ENCODE measurements at places on chromosomes 4 and X.

DNA sequence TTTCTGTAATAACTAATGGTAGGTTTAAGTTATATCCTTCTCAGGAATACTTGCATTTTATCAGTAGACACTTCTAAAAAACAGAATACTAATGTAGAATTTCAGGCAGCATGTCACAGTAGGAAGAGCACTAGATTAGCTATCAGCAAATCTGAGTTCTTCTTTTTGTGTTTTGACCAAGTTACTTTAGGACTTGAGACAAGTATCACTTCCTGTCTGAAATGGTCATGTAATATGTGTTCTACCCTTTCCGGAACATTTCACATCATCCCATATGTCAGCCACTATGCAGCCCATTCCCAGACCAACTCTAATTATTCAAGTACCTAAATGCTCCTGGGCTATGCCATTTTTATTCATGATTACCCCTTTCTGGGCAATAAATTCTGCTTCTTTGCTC is 401.8 kb upstream of the RPS6KA3 start:
- no peaks in the 10 kb centered on the region for H3K27me3 ChIP-seq
- H3K4me1 ChIP-seq: no peaks in the 10 kb centered on the region
- H3K27ac ChIP-seq: no peak overlapping the region
- no peaks in the 10 kb centered on the region for H3K36me3 ChIP-seq
- DNase-seq: no peak
- no peak overlapping the region for H3K4me3 ChIP-seq

GRCh38 chrX:87626996-87627395 is 109.4 kb downstream of the KLHL4 start:
- no peaks in the 10 kb centered on the region for H3K36me3 ChIP-seq
- no peak overlapping the region for H3K27ac ChIP-seq
- DNase-seq: no peak
- no peaks in the 10 kb centered on the region for H3K4me1 ChIP-seq
- H3K4me3 ChIP-seq: no peak overlapping the region
- H3K27me3 ChIP-seq: no peaks in the 10 kb centered on the region

DNA sequence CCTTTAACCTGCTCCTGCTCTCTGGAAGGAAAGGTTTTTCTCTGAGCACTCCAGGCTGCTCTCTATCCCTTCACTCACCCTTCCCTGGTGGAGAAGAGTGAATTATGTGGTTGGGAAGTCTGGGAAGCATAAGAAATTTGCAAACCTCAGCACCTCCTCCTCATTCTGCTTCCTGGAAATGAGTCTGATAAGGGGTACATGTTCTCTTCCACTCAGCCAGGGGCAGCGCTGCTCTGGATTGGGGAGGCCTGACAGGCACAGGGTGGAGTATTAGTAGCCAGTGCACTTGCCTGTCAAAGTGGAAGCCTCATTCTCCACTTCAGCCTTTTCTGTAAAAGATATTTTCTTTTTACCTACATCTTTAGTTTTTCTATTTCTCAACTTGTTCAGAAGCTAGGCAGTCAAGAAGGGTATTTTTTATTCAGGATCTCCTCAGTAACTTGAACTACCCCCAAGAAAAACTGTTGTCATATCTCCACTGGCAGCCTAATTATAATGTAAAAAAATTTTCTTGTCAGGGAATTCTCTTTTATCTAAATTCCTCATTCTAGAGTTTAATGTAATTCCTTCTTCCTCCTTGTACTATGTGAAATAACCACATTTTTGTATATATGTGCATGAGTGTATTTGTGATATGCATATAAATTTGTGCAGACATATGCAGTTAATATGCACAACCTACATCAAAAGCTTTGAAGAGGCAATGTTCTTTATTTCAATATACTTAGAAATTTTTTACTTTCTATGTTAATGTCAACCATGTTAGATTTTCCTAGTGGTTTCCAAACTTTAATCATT is 15.3 kb downstream of the ADAMTS3 start:
- no peak for DNase-seq
- H3K27me3 ChIP-seq: peaks cover 2% of the 10 kb centered on the region
- H3K27ac ChIP-seq: no peak overlapping the region
- H3K4me3 ChIP-seq: no peak overlapping the region
- H3K36me3 ChIP-seq: no peaks in the 10 kb centered on the region

- peaks cover 2% of the 10 kb centered on the region for H3K27me3 ChIP-seq
- no peak overlapping the region for H3K4me3 ChIP-seq
- H3K27ac ChIP-seq: no peak overlapping the region
- no peak for DNase-seq
- peaks cover 3% of the 10 kb centered on the region for H3K4me1 ChIP-seq
Measured at GRCh38 chrX:2894885-2895292, 34.2 kb downstream of the ARSD start.

GRCh38 chrX:67784712-67785111 is 240.9 kb downstream of the AR start:
- no peak overlapping the region for H3K4me3 ChIP-seq
- no peaks in the 10 kb centered on the region for H3K4me1 ChIP-seq
- DNase-seq: no peak
- no peaks in the 10 kb centered on the region for H3K36me3 ChIP-seq

- H3K4me1 ChIP-seq: peaks cover 3% of the 10 kb centered on the region
- H3K36me3 ChIP-seq: no peaks in the 10 kb centered on the region
- no peak overlapping the region for H3K4me3 ChIP-seq
- H3K27ac ChIP-seq: no peak overlapping the region
- no peak for DNase-seq
Measured at GRCh38 chrX:68934421-68934820, 105.6 kb downstream of the EFNB1 start.

- no peaks in the 10 kb centered on the region for H3K4me1 ChIP-seq
- H3K27me3 ChIP-seq: peaks cover 4% of the 10 kb centered on the region
- no peak overlapping the region for H3K27ac ChIP-seq
- no peak for DNase-seq
- H3K36me3 ChIP-seq: peaks cover 3% of the 10 kb centered on the region
Measured at GRCh38 chr4:81227968-81228367, 12.9 kb upstream of the PRKG2 start.

- H3K4me3 ChIP-seq: no peak overlapping the region
- H3K27ac ChIP-seq: no peak overlapping the region
- DNase-seq: no peak
- no peaks in the 10 kb centered on the region for H3K27me3 ChIP-seq
- no peaks in the 10 kb centered on the region for H3K36me3 ChIP-seq
Measured at GRCh38 chr4:73844806-73845205, 8.3 kb upstream of the PF4V1 start.

DNA sequence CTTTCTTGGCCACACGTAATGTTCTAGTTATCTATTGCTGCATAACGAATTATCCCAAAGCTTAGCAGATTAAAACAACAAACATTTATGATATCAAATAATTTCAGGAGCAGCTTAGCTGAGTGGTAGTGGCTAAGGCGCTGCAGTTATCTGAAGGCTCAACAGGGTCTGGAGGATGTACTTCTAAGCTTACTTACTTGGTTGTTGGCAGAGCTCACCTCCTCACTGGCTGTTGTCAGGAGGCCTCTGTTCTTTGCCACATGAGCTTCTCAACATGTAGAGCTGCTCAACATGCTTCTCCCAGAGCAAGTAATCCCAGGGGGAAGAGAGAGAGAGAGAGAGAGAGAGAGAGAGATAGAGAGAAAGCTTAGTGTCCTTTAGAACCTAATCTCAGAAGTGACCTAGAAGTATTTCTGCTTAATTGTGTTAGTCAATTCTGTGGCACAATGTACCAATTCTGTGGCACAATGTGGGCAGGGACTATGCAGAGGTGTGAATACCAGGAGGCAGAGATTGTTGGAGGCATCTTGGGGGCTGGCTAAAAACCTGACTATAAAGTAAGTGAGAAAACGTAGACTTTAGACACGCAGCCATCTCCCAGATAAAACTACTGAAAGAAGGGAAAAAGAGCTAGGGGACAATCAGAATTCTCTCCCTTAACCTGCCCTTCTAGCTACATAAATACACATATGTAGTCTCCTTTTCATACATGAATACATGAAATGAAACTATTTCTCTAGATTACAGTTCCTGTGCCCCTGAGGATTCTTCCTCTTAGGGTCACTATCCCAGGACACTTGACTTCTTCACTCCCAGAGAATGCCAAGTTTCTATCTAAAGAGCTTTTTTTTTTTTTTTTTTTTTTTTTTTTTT is 40.2 kb downstream of the HOPX start:
- H3K27me3 ChIP-seq: peaks cover 5% of the 10 kb centered on the region
- no peaks in the 10 kb centered on the region for H3K36me3 ChIP-seq
- DNase-seq: no peak

DNA sequence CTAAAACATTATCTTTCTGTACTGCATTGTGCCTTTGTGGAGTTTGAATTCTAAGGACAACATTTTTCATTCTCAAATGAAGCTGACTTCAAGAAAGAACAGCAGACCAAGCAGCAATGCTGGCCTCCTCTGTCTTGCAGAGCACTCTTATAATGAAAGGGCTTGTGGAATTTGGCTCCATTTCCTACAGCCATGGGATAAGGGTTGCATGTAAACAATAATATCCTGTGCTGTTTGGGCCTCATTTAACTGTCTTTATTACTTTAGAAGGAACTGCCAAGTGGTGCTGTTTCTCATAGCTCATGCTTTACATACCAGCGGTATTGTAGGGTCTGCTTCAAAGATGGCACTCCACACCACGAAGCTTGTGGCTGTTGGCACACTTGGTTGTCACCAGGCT is 111.4 kb upstream of the EOLA2 start:
- no peak overlapping the region for H3K4me3 ChIP-seq
- H3K27ac ChIP-seq: no peak overlapping the region
- peaks cover 5% of the 10 kb centered on the region for H3K36me3 ChIP-seq
- no peaks in the 10 kb centered on the region for H3K4me1 ChIP-seq
- no peak for DNase-seq

DNA sequence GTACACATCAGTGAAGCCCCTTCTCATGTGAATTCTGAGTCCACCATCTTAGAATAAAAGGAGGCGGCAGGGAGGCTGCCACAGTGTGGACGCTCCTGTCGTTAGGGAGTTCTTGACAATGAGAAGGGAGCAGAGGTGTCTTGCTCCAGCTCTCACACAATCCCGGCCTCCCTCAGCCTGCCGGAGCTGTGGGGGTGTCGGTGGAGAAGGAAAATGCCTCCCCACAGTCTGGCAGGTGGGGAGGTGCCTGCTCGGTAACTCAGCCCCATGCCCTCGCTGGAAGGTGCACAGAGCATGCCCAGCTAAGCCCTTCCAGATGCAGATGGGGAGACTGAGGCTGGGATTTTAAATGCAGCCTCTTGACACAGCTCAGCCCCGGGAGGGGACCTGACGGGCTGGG is 20.0 kb upstream of the SH3TC1 start:
- H3K4me3 ChIP-seq: no peak overlapping the region
- no peak for DNase-seq
- no peak overlapping the region for H3K27ac ChIP-seq
- H3K4me1 ChIP-seq: peaks cover 7% of the 10 kb centered on the region

DNA sequence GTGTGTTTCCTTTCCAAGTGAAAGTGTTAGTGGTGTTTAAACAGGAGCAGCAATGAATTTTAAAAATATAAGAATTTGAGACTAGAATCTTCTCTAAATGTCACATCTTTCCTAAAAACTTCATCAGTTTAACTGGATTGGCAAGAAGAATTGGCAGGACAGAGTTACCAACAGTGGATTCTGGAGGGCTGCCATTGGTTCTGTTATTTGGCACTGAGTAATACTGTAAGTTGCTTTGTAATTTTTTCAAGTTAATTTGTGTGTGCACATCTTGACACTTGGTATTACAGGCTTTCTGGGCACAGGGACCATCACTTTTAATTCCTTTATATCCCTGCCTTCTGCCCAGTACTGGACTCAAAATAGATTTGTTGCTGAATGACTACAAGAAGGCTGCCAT is 4.5 kb upstream of the GPRIN3 start:
- H3K27me3 ChIP-seq: no peaks in the 10 kb centered on the region
- no peaks in the 10 kb centered on the region for H3K36me3 ChIP-seq
- peaks cover 15% of the 10 kb centered on the region for H3K4me1 ChIP-seq

DNA sequence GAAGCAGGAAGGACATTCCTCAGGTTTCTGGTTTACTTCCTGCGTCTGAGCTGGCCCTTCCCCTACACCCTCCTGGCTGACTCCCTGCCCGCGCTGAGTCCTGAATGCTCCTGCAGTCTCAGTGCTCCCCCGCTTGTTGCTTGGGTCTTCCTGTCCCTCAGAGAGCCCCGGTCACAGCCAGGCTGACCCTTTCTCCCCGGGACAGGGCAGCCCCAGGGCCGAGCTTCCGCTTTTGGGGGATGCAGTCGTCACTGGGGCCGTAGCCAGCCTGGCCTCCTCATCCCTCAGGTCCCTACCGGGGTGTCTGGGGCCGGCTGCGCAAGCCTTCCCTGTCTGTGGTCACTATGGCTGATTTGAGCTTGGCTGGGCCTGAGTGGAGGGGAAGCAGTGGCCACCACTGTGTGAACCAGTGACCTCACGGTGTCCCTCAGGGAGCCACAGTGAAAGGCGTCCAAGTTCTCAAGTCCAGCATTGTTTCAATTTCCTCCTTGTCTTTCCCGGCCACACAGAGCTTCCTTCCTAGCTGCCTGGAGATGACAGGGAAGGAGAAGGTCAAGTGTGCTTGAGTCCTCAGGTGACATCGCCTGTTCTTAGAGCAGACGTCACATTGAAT is 34.1 kb upstream of the ASMTL start:
- peak overlapping the region; percentile 70 for H3K27ac ChIP-seq
- DNase-seq: no peak
- no peaks in the 10 kb centered on the region for H3K27me3 ChIP-seq
- H3K4me3 ChIP-seq: peak overlapping the region; percentile 3

- no peaks in the 10 kb centered on the region for H3K27me3 ChIP-seq
- H3K4me1 ChIP-seq: no peaks in the 10 kb centered on the region
- H3K27ac ChIP-seq: no peak overlapping the region
- H3K36me3 ChIP-seq: no peaks in the 10 kb centered on the region
- DNase-seq: no peak
Measured at GRCh38 chr4:62408454-62408853, 1208.3 kb downstream of the ADGRL3 start.

DNA sequence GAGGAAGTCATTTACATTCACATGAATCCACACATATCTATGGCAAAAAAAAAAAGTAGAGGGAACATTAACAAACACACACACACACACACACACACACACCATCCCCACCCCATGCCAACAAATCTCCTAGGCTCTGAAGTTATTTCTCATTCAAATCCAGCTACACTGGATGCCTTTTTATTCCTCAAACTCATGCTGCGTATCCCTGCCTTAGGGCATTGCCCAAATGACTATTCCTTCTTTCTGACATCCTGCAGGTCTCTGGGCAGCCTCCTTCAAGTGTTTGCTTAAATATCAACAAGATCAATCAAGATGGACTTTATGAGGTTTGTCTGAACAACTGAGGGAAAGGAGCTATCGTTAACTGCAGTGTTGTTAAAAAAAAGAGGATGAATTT is 106.5 kb upstream of the FAM9A start:
- H3K4me1 ChIP-seq: peaks cover 3% of the 10 kb centered on the region
- no peak for DNase-seq
- H3K27ac ChIP-seq: no peak overlapping the region
- peaks cover 9% of the 10 kb centered on the region for H3K27me3 ChIP-seq
- H3K4me3 ChIP-seq: no peak overlapping the region
- no peaks in the 10 kb centered on the region for H3K36me3 ChIP-seq

GRCh38 chr4:142480244-142480643 is 365.9 kb downstream of the INPP4B start:
- H3K4me1 ChIP-seq: no peaks in the 10 kb centered on the region
- H3K4me3 ChIP-seq: no peak overlapping the region
- H3K36me3 ChIP-seq: no peaks in the 10 kb centered on the region
- no peak overlapping the region for H3K27ac ChIP-seq
- no peaks in the 10 kb centered on the region for H3K27me3 ChIP-seq

- H3K27me3 ChIP-seq: no peaks in the 10 kb centered on the region
- H3K4me3 ChIP-seq: no peak overlapping the region
- DNase-seq: no peak
Measured at GRCh38 chr4:159303435-159303834, 200.6 kb downstream of the RAPGEF2 start.
